NCI-H774 (cell line): ENCODE measurements at places on chromosomes 1 and 21.
A peak's percentile ranks its signal among the peaks of the same experiment; 100 is the strongest.

GRCh38 chr21:45131537-45131999 lies 57.2 kb downstream of the ADARB1 start:
- no peak for DNase-seq

GRCh38 chr1:86846164-86846647 lies 67.7 kb downstream of the SELENOF start:
- no peak for DNase-seq

DNA sequence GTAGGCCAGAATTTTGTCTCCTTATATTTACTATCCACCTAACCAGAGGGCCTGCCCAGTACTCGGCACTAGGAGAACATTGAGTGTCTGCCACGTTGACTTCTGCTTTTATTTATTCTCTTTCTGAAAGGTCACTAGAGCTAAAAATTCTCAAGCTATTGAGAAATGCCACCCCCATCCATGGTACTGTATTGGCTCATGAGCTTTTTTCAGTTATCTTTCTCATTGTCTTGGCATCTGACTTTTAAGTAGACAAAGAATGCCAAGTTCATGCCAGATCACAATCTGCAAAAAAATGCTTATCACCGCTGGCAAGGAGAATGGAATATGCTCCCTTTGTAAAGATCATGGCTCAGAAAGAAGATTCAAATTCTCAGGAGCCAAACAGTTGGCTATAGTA lies 49.8 kb upstream of the MROH9 start:
- DNase-seq, result no peak

DNA sequence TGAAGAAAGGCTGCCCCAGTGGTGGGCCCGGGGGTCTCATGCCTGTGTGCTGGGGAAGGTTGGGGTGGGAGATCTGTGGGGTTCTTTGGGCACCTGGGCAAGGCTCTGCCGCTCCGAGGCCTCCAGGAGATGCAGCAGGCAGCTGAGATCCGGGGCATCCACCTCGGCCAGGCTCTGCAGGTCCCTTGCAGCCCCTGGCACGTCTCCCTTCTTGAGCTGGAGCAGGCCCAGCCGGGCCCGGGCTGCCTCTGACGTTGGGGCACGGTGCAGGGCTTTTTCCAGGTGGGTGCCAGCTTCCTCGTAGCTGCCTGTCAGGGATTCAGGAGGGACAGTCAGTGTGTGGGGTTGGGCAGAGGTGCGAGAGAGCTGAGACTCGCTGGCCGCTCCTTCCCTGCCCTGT lies 11.4 kb upstream of the MMEL1 start:
- DNase-seq, result no peak

GRCh38 chr1:62336995-62337705 lies 17.9 kb upstream of the KANK4 start:
- no peak for DNase-seq

GRCh38 chr1:210340311-210340710 lies 11.6 kb downstream of the HHAT start:
- DNase-seq, result no peak

DNA sequence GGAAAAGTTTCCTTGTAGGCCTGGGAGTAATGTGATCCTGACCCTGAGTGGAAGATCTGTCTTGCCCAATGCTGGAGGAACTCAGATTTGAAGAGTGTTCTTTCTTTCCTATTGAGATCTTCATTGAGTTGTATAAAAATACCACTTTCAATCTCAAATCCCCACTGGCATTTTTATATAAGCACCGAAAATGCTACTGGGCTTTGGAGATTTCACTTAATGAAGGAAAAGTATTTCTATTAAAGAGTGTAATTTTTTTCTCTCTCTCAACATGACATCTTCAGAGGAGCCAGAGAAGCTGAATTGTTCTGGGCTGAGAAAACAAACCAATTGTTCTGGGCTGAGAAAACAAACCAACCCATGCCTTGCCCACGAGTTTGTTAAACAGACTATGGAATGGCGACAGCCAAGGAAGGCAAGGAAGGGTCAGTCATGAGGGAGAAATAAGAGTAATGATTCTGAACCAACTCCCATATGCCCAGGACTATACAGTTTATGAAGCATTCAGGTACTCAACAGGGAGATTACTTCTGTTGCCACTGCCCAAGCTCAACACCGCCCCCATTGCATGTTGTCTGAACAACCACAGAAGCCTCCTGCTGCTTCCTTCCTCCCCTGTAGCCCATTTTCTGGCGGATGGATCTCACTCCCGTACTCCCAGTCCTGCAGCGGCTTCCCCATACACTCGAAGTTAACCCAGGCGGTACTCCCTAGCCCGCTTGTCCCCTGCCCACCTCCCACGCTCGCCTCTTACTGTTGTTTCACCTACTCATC lies 103.2 kb downstream of the BEND5 start:
- DNase-seq, result peak; percentile 45

DNA sequence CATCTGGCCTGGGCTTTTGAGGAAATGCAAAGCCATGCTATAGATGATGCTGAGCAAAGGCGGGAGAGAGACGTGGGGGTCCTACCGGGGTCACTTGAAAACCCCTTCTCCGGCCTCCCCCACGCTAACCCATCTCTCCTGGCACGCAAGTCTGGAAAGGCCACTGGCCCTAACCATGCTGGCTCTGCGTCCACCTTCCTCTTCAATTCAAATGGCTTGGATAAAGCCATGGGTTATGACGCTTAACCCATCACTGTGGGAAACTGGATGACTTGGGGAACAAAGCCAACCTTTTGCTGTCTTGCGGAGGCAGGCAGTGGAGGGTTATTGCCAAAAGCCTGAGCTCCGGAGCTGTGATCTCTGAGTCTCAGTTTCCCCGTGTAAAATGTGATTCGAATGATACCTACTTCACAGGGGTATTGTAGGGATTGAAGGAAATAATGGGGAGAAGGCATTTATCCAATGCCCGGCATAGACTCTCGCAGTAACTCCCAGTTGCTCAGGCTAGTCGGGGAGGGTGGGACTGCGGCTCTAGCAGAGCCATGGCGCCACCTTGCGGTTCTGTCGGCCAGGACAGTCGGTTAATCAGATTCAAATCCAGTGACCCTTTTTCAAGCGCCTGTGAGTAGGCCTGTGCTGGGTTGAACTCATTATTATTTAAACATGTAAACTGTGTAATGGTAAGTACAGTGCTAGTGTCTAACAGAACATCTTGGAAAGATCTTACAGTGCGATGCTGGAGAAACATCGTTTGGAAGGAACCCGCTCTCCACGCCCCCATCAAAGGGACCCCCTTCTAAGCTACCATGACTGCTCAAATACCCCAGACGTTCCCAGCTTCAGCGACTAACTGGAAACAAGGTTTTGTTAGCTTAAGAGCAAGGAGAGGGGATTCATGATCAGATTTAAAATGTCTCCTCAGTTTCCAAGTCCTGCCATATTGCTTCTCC lies 20.3 kb downstream of the NEK2 start:
- DNase-seq, result peak; percentile 71

GRCh38 chr1:204036882-204037655 lies 35.8 kb upstream of the SOX13 start:
- DNase-seq, result no peak

DNA sequence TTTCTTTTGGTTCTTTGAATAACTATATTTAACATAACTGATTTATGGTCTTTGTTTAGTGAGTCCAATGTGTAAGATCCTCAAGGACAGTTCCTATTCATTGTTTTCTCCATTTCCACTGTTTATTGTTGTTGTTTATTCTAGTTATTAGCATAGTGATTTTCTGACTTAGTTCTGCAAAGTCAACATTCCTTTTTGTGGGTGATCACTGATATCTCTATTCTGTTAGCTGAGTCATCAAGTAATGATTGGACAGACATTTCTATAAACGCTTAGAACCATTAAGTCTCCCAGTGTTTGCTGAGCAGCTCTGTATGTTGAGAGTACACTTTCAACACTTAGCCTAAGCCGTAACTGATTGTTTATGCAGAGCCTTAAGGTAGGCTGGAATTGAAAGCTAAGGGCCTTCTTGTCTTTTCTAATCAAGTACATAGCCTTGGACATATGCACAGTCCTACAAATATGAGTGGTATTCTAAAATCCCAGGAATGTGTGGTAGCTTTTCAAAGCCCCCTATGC lies 87.1 kb downstream of the SLC5A9 start:
- peak; percentile 16 for DNase-seq

- DNase-seq, result no peak
These were observed 22.4 kb downstream of the ZZZ3 start for GRCh38 chr1:77659879-77660593.

DNA sequence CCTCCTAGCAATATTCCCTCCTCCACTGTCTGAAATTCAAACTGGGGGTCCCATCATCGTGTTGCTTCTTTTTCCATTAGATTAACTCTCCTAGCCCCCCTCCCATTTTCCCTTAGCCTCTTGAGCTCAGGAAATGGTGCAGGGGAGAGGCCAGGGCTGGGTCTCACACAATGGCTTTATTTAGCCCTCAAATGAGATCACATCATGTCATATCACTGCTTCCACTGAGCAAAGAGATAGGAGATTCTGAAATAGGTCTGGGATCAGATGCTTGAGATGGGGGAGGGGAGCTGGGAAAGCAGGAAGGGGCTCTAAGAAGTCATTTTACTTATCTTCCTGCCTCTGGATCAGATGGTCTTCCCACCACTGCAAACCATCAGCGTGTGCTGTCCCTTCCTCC lies 17.8 kb upstream of the ARHGEF2 start:
- no peak for DNase-seq

DNA sequence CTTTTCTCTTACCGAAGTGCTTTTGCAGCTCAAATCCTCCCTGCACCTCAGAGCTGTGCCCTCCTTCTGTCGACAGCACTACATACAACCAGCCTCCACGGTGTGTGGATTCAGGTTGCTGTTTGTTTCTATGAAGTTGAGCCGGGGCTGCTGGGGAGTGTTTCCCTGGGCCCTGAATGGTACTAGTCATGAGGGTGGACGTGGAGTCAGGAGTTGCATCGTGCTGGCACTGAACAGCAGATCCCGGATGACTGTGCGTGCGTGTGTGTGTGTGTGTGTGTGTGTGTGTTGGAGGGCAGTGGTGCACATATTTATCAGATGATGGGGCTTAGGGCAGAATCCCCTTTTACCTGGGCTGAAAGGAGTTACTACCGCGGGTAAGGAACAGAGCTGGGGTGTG lies 47.0 kb downstream of the ACTL8 start:
- DNase-seq, result no peak

GRCh38 chr1:7470904-7471638 lies 300.0 kb upstream of the VAMP3 start:
- DNase-seq, result no peak

- no peak for DNase-seq
These were observed 17.2 kb upstream of the POFUT2 start for GRCh38 chr21:45304945-45305344.
